ENCODE measurements at places on chromosomes 5 and 9. TPM values are rescaled to one million over a fixed set of nuclear protein-coding genes. Genes with fewer than 3 reads are reported as not detected.

- no peak for DNase-seq
Observed at GRCh38 chr9:96391021-96391765, 7.7 kb upstream of the SLC35D2 start.

DNA sequence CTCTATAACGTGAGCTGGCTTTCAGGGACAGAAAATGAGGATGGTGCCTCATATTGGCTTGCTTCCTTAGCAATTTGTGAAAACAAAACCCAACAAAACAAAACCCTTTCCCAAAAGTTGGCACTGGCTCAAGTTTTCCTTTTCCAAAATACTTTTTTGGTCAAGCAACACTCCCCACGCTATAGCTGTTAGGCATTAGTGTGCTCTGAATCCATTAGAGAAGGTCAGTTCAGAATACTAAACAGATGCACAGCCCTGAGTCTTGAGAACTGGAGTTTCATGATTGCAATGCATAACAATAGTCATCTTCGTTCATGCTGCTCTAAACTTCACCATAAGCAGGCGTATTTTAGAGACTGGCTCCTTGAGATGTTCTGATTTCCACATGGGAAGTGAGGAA is 172.0 kb upstream of the KLF9 start:
- DNase-seq: no peak

DNA sequence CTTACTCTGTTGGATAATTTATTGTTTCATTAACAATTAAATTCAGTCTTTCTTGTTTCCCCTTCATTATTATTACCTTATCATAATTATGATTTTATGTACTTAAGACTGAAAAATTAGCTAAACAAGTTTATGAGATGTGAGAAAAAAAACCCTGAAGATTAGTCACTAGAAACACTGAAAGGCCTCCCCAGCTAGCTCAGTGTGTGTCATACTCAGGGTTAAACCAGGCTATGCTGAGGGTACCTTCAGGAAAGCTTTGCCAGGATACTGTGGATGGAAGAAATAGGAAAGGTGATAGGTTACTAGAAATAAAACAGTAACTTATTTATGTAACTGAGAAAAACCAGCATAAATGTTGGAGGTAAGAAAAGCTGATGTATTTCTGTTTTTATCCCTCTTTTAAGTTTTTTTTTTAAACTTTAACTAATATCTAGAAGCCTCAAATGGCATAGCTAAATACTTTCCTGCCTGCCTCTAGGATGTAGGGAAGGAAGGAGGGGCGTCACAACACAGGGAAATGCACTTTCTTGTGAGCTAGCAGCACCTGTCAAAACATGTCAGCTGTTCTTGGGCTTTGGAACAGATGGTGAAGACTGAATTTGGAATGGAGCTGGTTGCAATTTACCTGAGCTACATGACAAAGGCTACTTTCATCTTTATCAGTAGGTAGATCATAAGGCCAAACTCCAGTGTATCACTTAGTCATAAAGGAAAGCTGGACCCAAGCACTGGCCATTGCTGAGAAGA is 24.2 kb downstream of the NMRK1 start:
- no peak for DNase-seq

DNA sequence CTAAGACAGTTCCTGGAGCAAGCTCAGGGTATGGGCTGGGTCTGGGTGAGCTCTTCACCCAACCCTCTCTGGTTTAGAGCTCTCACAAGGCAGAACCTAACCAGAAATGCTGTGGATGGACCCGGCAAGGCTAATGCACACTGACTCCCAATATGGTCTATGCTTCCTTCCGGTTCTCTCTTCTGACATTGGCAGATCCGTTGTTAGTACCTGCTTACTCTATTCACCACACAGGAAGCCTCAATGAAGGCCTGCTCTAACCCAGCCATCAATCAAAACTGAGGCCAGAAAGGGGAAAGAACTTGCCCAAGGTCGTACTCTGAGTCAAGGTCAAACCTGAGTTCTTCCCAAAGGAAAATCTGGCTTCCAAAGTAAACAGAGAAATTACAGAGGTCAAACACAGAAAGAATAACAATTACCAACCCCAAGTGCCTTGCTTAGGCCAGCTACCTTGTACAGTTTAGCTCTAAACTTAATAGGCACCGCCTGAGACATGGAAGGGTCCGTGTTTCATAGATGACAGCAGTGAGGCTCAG is 46.0 kb upstream of the AKNA start:
- DNase-seq: no peak

GRCh38 chr5:119582987-119583386 is 46.4 kb upstream of the FAM170A start:
- no peak for DNase-seq

- DNase-seq: no peak
Observed at GRCh38 chr9:122897969-122898368, 7.2 kb downstream of the RC3H2 start.

DNA sequence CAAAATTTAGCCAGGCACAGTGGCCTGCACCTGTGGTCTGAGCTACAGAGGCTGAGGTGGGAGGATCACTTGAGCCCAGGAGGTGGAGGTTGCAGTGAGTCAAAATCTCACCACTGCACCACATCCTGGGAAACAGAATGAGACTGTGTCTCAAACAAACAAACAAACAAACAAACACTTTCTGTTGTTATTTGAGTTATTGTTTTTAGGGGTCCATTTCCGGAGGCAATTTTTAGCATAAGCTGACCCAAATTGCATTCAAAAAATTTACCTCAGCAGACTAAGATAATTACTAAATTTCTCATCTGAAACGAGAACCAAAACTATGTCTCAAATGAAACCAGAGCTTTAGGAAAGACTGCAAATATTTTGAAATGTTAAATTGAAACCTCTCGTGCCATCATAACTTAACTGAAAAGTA is 1485.1 kb downstream of the EFNA5 start:
- no peak for DNase-seq

- no peak for DNase-seq
Observed at GRCh38 chr5:40436535-40437237, 243.0 kb upstream of the PTGER4 start.

GRCh38 chr5:6551287-6551954 is 81.4 kb downstream of the NSUN2 start:
- peak; percentile 83 for DNase-seq

- DNase-seq: no peak
Observed at GRCh38 chr5:129098488-129099183, 4.1 kb downstream of the ISOC1 start.

DNA sequence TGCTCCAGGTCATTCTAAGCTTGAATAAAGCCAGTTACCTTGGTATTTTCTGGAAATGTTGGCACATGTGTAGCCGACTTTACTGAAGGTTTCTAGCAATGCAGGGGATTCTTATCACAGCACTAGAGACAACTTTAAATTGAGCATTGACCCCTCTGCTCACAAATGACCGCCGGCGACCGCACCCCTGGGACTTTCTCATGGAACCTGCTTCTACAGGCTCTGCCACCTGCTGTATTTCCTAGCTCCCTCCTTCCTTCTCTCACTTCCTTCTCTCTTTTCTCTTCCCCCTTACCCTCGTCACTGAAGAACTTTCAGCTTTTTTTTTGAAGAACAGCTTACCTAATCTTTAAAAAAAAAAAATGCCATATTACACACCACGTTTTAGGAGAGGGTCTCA is 30.9 kb upstream of the DAB2 start:
- DNase-seq: no peak

DNA sequence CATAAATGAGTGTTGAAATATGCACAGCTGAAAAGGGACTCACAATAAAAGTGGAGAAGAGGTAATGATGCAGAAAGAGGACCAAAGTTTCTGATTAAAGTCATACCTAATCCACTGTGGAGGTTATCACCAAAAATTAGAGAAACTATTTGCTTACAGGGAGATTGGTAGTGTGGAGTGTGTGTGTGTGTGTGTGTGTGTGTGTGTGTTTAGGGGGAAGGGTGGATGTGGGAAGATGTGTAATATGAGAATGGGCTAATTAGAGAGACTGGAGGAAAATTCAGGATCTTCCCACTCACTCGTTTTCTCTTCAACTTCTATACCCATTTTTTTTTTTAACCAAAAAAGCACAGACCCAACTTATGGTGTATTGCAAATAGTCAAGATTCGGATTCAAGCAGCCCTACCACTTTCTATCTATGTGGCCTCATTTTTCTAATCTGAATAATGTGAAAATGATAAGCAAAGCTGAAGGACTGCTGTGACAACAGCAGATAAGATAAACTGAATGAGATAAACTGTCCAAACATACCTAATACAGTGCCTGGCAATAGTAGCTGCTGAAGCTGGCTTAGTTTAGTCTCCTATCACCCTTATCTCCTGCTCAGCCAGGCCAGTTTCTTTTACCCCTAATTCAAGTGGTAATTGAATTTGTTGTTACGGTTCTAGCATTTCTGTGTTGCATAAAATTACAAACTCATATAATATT is 501.1 kb downstream of the KDM4C start:
- no peak for DNase-seq

DNA sequence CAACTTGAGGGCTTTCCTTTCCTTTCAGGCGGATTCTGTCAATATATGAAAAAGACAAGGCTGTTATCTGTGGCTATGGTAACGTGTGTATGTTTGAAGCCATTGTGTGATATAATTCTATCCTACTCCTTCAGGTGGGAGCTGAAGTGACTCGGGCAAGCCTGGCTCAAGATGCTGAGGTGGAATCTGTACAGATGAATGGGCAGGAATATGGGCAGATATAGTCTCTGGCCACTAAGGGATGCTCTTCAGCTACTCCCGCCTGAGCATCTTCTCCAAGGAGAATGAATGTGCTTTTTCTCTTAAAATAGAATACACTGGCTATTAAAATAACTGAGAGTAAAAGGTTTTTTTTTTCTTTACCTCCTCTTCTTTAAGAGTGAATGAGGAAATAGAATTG is 244.8 kb downstream of the ADGRV1 start:
- DNase-seq: no peak

DNA sequence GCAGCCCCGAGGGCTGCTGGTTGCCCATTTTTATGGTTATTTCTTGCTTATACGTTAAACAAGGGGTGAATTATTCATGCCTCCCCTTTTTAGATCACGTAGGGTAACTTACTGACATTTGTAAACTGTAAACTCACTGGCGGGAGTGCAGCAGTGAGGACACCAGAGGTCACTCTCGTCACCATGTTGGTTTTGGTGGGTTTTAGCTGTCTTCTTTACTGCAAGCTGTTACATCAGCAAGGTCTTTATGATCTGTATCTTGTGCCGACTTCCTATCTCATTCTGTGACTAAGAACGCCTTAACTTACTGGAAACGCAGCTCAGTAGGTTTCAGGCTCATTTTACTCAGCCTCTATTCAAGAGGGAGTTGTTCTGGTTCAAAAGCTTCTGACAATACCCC is 155.0 kb upstream of the PRDM9 start:
- peak; percentile 66 for DNase-seq

DNA sequence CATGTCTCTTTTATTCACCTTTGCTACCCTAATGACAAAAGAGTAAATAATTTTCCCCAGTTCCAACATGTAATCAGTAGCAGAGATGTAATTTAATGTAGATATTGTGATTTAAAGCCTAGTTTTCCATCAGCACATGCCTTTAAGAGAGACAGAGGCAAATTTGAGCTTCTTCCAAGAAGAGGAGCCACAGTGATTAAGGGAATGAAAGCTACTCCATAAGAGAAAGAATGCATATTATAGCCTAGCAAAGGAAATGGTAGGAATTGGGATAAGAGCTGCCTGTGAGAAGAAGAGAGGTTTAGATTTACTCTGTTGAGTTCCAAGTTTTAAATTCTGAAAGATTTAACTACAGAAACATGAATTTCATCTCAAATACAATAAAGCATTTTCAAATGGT is 591.0 kb upstream of the DMAC1 start:
- DNase-seq: no peak

PAM gene
- total RNA-seq: 218 TPM

PDE8B gene
- 0.05 TPM for total RNA-seq

COL27A1 gene
- 8.2 TPM for total RNA-seq

C9orf153 gene
- total RNA-seq: not detected

PHF24 gene
- total RNA-seq: 0.05 TPM

CCDC112 gene
- 23.3 TPM for total RNA-seq

PANK3 gene
- total RNA-seq: 62.3 TPM

SPATA31A3 gene
- total RNA-seq: not detected

GNA14 gene
- total RNA-seq: not detected
